Activated CD4-positive, alpha-beta T cell treated with anti-CD3 and anti-CD28 coated beads for 36 hours (primary cell): ENCODE measurements at places on chromosomes 3 and 15.

- peak; percentile 78 for DNase-seq
Observed at GRCh38 chr3:143970773-143971358, 757 bp upstream of the DIPK2A start.

- DNase-seq = no peak
Observed at GRCh38 chr3:14784087-14784681, 34.6 kb upstream of the FGD5 start.

DNA sequence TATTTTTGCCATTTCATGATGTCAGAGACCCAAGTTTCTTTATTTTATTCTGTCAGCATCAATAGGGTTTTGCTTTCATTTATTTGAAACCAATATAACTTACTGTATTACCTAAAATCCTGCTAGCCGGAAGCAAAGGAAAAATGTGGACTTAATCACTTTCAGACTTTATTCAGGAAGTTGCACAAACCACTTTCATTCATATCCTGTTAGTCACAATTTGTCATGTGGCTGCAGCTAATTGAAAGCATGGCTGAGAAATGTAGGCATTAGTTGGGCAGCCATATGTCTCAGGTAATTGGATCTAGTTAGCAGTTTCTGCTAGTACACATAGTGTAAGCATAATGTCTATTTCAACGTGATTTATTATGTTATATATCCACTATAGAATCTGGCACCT, 462.3 kb upstream of the SGO1 start:
- DNase-seq = no peak

DNA sequence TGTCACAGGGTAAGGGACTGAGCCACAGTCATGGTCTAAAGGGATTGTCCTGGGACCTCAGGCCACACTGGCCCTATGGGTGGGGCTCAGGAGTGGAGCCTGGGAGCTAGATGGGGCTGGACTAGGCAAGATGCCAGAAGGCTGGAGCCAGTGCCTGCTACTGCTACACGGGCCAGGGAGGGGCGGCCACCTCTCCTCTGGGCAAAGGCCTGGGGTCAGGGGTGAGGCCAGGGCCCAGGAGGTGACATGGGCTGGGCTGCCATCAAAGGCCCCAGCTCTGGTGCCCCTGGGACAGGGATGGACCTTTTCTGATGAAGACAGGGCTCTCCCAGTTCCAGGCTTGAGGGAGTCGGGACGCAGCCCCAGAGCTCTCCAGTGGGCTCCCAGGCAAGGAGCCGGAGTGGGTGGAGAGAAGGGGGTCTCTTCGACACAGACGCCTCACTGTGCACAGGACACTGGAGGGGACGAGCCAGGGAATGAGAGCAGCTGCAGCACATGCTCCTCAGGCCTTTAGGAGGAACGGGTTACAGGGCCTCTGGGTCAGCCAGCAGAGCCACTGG, 62.1 kb upstream of the IQSEC1 start:
- no peak for DNase-seq

- DNase-seq = no peak
Observed at GRCh38 chr3:101151286-101151913, 158.2 kb upstream of the ABI3BP start.

DNA sequence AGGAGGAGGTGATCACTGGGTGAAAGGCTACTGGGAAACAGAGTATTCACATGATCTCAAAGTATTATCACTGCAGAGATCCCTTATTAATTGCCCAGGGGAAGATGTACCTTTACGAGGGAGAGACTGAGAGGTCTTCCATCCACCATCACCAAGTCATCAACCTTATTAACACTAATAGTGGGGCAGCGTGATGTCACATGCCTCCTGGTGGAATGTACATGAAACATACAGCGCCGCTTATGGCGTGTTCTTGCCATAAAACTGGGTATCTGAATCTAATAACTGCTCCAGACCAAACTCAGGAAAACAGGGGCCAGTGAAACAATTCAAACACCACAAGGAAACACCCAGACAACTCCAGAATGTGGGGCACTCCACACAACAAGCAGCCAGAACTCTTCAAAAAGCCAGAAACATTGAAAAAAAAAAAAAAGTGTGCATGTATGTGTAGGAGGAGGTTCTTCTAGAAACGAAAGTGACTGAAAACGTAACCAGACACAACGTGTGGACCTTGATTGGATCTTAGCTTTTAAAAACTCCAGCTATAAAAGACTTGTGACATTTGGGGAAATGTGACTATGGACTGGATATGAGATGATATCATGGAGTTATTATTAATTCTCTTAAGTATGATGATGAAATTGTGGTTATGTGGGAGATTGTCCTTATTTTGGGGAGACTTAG, 4.6 kb downstream of the STIMATE start:
- DNase-seq = peak; percentile 44

DNA sequence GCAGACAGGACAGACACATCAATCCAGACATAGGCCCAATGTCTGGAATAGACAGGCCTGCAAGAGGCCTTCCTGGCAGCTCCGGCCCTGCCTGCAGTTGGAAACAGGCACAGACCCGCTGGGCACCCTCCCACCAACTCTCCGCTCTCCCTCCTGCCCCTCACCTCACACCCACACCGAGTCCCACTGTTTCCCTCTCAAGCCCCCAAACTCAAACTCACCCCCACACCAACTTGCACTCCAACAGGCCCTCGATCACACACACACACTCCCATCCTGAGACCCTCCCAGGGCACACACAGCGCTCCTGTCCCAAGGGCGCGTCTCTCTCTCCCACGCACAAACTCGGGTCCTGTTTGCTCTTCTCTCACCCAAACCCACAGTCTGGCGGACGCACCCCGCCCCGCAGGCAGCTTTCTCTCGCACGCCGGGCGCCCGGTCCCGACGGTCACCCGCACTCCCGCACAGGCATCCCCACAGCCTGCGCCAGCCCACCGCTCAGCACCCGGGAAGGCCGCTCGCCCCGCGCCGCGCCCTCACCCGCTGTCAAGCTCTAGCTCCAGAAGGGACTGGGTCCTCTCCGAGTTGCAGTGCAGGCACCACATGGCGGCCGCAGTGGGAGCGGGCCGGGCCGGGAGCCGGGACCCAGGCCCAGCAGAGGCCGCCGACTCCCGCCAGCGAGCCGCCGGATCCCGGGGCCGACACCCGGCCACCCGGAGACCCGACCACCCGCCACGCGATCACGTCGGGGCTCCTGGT, 106.2 kb downstream of the IQSEC1 start:
- DNase-seq = peak; percentile 43

DNA sequence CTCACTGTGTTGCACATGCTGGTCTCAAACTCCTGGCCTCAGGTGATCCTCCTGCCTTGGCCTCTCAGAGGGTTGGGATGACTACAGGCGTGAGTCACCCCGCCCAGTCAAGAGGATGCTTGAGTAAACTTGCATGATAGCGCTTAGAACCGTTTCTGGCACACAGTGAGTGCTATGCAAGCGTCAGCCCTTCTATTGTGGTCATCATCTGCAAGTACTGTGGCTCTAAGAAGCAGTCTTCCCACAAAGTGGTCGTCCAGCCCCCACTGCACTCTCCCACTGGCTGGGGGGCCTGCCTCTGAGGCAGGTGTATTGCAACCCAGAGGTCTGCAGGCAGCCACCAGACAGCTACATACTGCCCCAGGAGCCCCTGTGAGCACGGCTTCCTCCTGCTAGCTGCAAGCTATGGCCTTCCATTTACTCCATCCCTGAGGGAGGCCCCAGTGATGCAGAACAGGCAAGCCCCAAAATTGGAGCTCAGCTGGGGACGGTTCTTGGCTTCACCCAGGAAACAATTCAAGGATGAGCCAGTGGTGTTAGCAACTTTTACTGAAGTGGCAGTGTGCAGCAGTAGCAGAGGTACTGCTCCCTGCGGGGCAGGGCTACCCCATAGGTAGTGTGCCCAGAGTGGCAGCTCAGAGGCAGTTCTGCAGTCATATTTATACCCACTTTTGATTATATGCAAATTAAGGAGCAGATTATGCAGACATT, 95.4 kb downstream of the LSM3 start:
- peak; percentile 28 for DNase-seq

DNA sequence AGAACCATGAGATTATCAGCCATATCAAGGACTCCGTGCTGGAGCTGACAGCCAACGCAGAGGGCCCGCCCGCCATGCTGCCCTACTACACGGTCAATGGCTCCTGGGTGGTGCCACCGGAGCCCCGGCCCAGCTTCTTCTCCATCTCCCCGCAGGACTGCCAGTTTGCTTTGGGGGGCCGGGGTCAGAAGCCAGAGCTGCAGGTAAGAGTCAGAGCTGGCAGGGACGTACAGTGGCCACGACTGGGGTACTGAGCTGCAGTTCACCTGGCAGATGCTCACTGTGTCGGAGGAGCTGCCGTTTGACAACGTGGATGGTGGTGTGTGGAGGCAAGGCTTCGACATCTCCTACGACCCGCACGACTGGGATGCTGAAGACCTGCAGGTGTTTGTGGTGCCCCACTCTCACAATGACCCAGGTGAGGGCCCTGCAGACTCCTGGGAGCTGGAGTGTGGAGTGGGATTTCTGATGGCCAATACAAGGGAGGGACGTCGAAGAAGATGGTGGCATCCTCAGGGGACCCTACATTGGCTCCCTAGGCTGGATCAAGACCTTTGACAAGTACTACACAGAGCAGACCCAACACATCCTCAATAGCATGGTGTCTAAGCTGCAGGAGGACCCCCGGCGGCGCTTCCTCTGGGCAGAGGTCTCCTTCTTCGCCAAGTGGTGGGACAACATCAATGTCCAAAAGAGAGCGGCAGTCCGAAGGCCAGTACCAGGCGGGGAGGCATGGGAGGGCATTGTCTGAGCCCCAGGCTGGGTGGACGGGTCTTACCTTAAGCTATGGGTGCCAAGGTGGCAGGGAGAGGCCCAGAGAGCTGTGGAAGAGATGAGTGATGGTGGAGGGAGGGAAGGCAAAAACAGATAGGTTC, 2.4 kb downstream of the MAN2A2 start:
- DNase-seq = no peak

GRCh38 chr15:68175526-68175925, 29.6 kb downstream of the CALML4 start:
- no peak for DNase-seq

DNA sequence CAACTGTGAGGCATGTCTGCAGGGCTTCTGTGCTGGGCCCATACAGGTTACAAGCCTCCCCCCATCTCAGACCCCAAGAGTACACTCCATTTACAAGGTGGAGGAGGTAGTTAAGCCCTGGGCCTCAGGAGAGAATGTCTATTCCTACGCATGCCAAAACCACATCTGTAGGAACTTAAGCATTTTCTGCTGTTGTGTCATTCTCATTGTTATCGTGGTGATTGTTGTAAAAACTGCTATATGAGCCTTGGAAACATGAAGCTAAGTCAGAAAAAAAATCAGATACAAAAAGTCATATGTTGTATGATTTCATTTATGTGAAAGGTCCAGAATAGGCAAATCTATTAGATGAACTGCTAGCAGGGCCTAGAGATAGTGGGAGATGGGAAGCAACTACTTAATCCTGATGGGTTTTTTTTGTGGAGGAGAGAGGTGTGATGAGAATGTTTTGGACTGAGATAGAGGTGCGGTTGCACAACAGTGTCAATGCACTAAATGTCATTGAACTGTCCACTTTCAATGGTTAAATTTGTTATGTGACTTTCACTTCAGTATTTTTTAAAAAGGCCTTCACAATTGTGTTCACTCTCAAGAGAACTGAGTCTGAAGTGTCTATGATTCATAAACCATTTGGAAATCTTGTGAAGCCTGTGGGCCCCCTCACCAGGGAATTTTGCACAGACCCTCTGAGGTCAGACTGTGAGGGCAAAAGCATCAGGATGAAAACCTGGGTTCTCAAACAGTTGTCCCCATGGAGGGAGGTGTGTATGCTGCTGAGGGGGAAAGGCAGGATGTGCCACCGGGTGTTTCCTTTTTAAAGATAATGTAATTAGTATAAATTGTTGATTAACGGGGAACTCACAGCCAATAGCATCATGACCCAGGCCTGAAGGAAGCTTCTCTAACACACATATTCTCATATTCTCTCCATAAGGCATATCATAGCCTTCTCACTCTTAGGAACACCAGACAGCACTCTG, 3.2 kb downstream of the RTP3 start:
- DNase-seq = no peak

DNA sequence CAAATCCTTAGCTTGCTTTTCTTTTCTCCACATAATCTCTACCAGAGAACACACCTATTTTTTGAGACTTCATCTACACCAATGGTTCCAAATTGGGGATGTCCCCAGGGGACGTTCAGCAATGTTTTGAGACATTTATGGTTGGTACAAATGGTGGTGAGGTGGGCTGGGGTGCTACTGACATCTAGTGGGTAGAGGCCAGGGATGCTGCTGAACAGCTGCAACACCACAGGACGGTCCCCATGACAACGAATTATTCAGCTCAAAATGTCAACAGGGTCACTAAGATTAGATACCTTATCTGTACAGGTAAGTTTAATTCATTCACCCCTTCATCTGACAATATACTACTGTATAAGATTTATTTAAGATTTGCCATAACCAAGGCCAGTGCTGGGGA, 14.4 kb downstream of the GK5 start:
- peak; percentile 35 for DNase-seq

DNA sequence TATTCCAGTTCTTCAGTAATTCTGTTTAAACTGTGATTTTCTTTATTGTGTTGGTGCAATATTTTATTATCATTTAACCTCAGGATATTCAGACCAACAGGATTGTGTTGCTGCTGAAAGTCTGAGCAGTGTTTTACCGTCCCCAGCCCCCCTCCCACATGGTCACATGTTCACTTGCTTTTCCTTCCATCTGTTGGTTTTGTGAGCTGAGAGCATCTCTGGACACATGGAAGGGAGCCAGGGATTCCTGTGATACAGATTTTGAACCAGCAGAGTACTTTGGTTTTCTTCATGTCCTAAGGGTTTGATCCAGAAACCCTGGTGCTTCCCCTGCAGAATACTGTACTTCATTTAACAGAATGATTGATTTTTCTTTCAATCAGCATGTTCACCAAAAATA, 11.9 kb downstream of the ARRDC4 start:
- no peak for DNase-seq

- no peak for DNase-seq
Observed at GRCh38 chr3:34185301-34185700, 386.9 kb downstream of the PDCD6IP start.

- DNase-seq = no peak
Observed at GRCh38 chr3:102400766-102401165, 34.0 kb upstream of the ZPLD1 start.

DNA sequence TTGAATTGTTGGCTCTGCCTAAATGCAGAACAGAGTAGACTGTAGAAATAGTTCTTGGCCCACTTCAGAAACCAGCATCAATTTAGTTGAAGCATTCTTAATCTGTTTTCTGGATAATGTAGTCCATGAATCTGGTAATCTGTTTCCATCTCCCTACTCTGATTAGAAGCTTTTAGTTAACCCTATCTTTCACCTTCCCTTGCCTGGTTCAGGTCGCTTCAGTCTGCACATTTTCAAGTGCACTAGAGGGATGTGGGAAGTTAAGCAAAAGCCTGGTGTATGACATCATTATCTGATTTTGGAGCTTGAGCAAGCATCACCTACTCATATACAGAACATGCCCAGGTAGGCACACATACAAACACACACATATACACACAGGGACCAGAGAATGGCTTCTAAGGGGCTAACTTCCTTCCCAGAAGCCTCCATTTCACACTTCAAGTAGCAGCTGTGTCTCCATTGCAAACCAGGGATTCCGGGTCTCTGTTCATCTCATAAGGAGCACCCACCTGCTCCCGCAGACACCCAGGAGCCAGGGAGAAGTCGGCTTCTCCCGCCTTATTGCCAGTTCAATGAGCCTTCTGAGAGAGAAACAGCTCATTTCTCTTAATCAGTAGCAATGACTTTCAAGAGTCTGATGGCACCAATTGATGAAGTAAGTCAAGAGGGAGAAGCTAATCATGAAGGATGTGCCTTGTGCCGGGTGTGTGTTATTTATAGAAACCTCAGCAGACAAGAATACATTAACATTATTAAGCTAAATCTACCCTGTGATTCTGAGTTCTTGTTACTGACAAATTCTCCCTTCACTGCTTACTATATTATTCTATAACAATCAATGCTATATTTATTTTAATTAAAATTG, 347.9 kb upstream of the STAC start:
- DNase-seq = no peak

- no peak for DNase-seq
Observed at GRCh38 chr15:41996921-41997592, 23.8 kb downstream of the PLA2G4E start.
